ENCODE measurements at places on chromosomes 5 and 9.

- no peak for DNase-seq
Measured at GRCh38 chr5:1161108-1161832, 40.1 kb upstream of the SLC6A19 start.

- no peak for DNase-seq
Measured at GRCh38 chr9:15711531-15711930, 158.7 kb downstream of the CCDC171 start.

DNA sequence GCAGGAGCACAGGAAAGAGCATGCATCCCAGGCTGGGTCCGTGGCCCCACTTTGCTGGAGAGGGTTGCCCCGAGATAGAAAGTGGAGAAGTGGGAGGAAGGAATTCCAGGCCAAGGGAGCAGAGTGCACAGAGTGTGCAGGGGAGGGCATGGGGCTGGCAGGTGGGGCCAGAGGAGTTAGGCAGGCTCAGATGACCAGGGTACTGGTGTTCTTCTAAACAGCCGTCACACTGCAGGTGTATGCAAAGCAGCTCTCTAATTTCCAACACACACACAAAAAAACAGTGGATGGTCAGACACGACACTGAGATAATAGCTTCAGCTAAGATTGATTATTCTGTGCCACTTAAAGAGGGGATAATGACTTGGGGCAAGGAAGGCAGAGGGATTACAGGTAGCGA, 212.2 kb downstream of the MTRR start:
- DNase-seq: no peak

DNA sequence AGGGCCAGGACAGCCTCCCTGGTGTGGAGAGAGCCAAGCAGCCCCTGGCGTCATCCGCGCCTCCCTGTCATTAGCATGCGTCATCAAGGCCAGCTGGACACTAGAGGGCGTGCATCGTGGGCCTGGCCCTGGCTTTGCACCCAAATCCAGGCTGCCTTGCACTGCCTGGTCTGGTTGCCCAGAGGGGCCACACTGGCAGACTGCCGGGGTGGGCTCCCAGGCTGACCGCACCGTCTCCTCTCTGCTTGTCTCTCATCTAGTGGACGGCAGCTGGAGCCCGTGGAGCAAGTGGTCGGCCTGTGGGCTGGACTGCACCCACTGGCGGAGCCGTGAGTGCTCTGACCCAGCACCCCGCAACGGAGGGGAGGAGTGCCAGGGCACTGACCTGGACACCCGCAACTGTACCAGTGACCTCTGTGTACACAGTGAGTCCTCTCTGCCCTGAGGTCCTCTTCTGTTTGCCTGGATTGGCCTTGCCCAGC, 29.0 kb downstream of the HK3 start:
- no peak for DNase-seq

- DNase-seq: no peak
Measured at GRCh38 chr5:108481355-108481931, 99.5 kb upstream of the FBXL17 start.

DNA sequence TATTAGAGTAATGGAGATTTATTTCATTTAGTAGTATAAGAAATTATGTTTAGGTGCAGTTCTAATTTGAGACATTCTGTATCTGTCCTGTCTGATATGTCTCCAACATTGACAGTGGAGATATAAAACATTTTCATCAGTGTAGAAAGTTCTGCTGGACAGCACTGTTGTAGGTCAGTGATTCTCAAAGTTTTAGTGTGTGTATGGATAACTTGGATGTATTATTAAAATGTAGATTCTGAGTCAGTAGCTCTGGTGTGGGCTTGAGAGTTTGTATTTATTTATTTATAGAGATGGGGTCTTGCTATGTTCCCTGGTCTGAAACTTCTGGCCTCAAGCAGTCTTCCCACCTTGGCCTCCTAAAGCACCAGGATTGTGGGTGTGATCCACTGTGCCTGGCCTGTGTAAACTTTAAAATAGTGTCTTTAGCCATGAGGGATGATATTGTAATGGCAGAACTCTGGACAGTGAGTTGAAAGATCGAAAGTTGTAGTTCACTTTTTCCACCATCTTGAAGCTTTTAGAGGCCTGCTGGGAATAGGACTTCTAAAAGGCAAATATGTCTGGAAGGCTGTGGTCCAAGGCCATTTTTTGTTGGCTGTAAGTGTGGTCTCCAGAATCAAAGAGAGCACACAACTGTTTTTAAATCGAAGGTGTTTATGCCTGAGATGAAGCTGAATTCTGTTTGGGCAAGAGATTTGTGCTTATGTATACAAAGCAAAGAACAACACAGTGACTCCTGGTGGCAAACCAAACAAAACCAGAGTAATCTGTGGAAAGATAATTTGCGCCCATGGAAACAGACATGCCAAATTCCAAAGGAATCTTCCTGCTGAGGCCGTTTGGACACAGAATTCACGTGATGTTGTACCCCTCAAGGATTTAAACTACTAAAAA, 12.4 kb downstream of the UBAP1 start:
- no peak for DNase-seq

DNA sequence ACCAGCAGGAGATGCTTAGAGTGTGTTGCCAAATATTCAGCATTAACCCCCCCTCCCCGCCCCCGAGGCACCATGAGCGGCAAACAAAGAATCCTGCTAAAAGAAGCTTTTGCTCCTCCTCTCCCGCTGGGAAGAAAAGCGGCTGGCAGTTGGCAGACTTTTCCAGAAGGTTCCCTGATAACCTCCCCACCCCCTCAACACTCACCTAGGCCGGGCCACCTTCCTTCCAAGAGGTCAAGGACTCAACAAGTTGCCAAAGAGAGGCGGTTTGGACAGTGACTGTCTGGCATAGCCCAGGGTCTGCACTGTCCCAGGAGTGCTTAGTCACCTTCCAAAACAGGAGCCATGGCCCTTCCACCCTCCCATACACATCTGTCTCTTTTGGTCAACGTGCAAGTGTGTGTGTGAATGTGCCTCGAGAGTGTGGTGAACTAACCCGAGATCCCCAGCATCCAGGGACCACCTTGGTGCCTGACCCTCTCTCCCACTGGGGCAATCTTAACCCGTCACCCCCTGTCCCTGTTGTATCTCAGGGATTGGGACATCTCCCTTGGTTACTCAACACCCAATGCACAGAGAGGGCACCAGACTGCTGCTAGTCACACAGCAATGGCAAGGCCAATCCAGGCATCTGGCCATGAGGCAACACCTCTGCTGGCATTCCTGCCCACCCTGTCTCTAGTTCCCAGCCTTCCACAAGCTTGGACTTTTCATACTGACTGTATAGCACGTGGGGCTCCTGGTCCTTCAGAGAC, 18.9 kb downstream of the CAMK2A start:
- no peak for DNase-seq
